ENCODE measurements at places on chromosomes 3 and 15.

DNA sequence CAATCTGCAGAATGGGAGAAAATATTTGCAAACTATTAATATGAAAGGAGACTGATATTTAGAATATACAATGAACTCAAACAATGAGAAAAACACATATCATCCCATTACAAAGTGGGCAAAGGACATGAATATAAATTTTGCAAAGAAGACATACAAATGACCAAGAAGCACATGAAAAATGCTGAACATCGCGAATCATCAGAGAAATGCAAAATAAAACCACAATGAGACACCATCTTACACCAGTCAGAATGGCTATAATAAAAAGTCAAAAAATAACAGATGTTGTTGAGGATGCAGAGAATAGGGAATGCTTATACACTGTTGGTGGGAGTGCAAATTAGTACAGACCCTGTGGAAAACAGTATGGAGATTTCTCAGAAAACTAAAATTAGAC, 83.6 kb downstream of the RAP2B start:
- no peak for DNase-seq

DNA sequence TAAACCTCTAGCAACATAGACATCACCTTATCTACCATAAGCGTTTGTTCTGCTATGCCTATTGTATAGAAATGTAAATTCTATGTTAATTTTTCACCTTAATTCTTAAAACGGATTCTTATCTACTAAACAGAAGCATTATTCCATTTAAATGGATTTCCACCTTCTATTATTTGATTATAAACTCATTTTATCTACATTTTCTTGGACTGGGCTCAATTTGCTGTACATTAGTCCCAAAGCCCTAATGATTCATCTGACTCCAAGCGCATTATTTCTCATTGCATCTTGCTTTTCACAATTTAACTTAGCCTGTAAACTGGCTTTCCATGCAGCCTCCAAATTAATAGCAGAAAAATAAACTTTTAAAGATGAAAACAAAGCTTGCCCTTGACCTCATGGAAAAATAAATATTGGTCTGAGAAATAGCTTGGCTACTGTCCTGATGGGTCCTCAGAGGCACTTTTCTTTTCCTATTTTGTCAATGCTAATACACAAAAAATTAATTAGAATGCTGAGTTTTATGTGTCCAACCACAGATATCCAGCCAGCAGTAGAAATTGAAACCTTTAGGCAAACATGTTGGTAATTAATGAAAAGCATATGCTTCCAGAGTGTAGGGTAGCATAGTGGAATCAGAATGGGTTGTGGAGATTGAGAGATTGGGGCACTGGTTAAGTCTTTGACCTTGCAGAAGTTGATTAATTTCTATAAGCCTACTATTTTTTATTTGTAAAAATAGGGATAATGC, 81.4 kb upstream of the CFAP20DC start:
- no peak for DNase-seq

DNA sequence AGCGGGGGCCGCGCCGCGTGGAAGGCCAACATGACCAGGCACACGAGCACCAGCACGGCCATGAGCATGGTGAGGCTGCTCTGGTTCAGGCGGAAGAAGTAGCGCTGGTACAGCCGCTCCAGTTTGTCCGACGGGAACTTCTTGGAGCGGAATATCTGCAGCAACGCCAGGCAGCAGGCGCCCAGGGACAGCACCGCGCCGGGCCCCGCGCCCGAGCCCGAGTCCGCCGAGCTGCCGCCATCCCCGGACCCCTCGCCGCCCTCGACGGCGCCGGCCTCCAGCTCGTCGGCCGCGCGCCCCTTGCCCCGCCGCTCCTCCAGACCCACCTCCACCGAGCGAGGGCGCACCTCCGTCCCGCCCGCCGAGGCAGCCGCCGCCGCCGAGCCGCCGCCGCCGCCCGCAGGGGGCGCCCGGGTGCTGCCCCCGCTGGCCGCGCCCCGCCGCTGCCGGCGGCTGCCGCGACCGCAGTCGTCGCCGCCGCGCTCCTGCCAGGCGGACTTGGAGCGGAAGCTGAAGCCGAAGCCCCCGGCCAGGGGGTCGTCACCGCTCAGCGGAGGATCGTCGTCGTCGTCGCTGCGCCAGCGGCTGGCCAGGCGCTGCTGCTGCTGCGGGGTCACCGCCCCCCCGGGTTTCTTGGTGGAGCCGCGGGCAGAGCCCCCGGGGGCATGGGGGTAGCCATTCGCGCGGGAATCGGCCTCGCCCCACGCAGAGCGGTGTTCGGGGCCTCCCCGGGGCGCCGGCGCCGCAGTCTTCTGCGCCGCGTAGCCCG, 957 bp downstream of the ADCY5 start:
- peak; percentile 80 for DNase-seq

DNA sequence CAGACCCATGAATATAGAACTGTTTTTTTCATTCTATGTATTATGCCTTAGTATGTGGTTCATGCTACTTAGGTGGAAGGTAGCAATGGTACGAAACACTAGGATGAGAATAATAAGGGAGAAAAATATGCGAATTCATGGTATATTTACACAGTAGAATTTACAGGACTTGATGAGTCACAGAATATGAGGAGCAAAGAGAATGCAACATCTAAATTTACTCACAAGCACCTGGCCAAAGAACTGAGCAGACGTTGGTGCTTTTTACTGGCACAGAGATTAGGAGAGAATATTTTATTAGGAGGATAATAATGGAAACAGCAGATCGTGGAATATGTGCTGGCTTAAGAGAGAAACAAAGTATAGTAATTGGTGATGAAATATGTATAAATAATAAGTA, 785.4 kb upstream of the ROBO1 start:
- no peak for DNase-seq

- DNase-seq: no peak
Measured at GRCh38 chr3:76565496-76566210, 474.2 kb upstream of the ROBO2 start.

GRCh38 chr3:15148614-15149013, 49.7 kb upstream of the RBSN start:
- peak; percentile 3 for DNase-seq

DNA sequence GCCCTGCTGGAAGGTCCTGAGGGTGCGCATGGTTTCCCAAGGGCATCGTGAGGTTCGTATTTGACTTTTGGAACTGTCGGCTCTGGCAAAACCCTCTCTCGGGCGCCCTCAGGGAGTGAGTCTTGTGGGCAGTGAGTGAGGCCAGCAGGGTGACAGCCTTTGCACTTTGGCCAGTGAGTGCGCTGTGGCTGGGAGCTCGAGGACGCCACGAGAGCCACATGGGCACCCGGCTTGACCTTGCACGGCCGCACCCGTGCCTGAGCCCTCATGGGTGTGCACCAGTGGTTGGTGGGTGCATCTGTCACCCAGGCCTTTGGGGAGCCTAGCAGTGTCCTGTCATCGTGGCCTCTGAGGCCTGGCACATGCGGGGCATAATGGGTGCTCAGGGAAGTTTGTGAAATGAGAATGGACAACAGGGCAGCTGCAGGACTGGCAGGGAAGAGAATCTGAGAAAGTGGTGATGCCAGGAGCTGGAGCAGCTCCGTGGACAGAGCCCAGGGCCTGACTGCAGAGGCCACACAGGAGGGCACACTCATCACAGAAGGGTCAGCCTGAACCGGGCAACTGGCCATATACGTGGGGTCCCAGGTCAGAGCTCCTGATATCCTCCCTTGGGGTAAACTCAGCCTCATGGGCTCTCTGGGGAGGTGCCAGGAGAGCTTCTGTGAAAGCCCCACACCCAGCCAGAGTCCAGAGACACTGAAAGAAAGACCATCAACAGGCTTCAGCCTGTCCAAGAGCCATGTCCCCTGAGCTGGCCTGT, 30.4 kb upstream of the SNRPA1 start:
- DNase-seq: no peak

GRCh38 chr3:21734746-21735145, 16.3 kb downstream of the ZNF385D start:
- no peak for DNase-seq

DNA sequence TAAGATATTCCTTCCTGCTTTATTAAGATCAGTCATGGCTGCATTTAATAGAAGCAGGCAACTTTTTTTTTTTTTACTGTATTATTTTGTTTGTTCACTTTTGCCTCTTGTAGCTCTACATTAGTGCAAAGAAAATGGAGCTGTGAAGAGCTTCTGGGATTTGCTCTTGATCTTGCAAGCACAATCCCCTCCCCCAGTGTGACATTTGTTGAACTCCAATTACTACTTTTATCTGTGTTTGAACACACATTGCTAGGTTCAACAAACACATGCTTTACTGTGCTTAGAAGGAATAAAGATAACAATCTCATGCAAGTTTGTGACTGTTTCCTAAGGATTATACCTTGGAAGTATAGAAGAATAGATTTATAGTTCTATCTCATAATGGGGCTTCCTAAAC, 648.8 kb downstream of the NLGN1 start:
- no peak for DNase-seq

- DNase-seq: no peak
Measured at GRCh38 chr3:122502139-122502538, 12.6 kb downstream of the KPNA1 start.

DNA sequence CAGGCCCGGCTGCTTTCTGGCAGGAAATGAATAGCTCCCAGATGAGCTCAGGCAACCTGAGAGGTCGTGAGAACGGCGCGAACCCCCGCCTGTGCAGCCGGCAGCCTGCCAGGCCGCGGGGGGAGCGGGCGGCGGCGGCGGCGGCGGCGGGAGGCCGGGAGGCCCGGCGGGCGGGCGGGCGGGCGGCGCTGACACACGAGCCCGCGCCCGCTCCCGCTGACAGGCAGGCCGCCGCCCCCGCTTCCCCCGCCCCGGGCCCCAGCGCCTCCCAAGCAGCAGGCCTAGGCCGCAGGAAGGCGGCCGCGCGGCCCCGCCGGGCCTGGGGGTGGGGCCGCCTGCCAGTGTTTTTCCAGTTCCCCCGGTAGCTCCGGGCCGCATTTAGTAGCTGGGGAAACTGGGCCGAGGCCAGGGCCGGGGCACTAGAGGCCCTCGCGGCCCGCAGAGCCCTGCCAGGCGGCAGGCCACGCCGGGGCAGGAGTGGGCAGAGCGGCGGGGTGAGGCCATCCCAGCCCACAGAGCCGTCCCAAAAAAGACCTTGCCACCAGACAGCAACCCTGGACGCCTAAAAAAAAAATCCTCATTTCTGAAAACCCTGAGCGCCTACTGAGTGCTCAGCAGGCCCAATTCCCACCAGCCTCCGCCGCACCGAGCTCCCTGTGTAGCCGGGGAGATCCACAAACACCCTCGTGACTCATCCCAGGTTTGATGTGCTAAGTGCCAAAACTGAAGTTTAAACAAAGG, 5.6 kb downstream of the HES1 start:
- peak; percentile 97 for DNase-seq
